RKO (cell line): ENCODE measurements at places on chromosomes 5 and 9.

DNA sequence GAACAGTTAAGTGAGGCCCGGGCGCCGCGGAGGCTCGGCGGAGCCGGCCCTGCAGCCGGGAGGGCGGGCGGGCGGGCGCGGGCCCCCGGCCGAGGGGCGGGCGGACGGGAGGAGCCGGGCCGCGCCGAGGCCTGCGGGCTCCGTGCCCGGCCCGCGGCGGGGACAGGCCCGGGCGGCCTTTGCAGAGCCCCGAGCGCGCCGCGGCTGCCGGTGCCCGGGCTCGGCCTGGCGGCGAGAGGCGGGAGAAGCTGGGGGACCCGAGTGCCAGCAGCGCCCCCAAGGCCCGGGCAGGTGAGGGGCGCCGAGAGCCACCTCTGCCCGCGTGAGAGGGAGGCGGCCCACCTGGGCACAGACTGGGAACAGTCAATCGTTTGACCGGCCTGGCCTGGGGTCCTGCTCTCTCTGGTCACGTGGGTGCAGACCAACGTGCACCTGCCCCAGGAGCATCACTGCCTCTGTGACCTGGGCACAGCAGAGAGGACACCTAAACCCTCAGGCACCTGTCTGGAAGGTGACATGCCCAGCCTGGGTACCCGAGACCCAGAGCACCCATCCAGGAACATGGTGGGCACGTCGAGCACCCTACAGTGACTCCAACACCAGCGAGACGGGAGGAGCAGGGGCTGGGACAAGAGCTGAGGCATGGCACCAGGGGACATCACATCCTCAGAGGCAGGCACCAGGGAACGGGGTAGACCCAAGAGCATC, 531 bp downstream of the MVB12B start:
- DNase-seq: peak; percentile 40

DNA sequence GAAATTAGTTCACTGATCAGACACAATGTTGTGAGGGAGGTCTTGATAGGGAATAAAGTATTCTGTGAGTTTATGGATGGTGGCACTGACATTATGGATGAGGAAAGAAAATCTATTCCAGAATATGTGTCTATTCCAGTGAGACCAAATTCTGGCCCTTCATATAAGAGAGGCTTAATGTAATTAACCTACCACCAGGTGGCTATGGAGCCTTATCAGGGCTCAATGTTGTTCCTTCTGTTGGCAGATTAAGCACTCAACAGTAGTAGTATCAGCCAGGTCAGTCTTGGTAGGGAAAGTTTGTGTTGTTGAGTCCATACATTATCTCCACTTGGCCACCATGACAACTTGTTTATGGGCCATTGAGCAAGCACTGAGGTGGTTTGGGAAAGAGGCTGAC, 41.7 kb upstream of the BARX1 start:
- peak; percentile 12 for DNase-seq

DNA sequence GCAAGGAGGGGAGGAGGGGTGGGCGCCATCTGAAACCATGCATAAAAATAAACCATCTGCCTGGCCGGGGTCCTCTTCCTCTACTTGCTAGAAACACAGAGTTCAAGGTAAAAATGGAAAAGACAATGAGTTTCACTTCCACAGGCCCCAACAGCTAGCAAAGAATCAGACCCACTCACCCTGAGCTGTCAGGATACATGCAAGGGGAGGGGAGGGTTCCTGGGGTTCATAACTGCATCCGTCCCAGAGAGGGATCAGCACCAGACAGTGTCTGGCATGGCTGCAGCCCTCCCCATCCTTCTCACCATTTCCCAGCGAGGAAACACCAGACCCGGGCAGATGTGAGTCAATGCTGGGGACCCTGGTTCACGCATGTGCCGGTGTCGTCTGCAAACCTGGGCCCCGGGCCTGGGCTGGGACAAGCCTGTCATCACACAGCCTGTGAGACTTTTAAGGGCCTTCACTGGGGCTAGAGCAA, 55.4 kb downstream of the SEMA4D start:
- DNase-seq: no peak

DNA sequence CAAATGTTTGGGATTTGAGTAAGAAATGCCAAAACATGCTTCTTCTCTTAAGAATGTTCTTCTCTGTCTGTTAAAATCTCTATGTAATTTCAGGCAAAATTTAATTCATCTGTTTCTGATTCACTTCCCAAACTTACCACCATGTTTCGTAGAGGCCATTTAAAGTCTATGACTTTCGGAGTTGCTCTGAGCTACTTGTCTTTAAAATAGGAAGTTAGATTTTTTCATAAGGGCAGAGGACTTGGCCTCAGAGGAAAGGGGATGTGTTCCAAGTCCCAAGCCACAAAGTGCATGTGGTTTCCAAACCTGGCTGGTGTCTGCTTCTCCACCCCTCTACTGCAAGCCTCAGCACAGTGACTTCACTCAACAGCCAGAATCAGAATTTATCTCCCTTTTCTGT, 111.3 kb upstream of the ADRA1B start:
- DNase-seq: no peak

DNA sequence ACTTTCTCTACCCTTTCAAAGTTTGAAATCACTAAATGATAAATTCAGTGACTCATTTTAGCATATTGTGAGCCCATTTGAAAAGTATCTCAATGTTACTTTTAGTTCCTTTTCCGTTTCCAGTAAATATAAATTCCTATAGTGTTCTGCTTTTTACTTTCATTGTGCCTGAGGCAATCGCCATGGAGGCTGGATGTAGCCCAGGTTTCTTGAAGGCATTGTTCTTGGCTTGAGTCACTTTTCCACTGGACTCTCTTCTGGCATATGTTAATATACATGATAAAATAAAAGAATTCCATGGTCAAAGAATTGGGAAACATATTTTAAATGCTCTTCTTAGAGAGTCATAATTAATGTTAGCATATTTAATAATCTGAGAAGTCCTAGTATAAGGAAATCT, 327.0 kb downstream of the IZUMO3 start:
- no peak for DNase-seq

DNA sequence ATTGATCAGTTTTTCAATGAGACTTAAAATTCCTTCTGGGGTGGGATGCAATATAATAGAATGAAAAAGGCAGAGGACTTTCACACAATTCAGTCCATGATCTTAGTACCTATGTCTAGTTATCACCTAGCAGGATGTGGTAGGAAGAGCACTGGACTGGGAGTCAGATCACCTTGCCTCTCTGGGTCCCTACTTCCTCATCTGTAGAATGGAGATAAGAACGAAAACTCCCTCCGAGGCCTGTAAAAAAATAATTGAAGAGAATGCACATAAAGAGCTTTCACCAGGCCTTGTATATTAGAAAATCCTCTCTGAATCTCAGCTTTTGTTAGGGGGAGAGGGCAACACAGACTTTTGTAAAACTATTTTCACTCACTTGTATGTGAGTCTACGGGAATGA, 681 bp upstream of the TMEFF1 start:
- no peak for DNase-seq

- no peak for DNase-seq
Measured at GRCh38 chr5:9430306-9430705, 115.6 kb downstream of the SEMA5A start.

- no peak for DNase-seq
Measured at GRCh38 chr5:74328221-74328630, 312.3 kb downstream of the ENC1 start.

DNA sequence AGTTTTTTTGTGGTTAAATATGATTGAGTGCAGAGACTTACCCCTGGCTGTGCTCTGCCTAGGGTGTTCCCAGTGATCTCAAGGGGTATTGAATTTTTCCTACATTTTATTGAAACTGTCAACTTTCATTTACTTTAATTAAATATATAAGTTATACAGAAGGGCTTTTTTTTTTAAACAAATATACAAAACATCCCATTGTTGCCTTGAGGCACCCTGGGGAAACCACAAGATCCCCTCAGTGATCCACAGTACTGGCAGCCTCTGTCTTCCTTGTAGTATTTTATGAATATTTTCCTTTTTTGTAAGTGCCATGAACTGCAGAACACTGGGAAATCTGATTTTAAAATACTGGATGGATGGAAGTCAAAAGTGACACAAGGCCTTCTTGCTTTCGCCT, 123.7 kb downstream of the TLE1 start:
- no peak for DNase-seq
